GM12865 (cell line): ENCODE measurements at places on chromosomes 13 and 19.

DNA sequence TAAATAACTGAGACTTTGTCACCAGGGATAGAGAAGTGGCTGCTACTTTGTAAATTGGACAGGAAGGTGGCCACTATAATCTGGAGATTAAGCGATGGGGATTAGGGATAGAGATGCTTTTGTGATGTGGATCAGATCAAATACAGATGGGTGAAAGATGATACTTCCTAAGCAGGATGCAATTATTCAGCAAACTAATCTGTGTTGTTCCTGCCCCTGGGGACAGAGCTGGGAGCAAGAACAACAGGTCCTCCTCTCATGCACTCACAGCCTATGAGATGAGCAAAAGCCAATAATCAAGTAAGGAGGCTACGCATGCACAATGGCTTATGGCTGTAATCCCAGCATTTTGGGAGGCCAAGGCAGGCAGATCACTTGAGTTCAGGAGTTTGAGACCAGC is 4.6 kb downstream of the RGL3 start:
- DNase-seq, result no peak

GRCh38 chr19:52936151-52936953 is 13.1 kb upstream of the ZNF888 start:
- no peak for DNase-seq

- no peak for DNase-seq
Observed at GRCh38 chr13:31755803-31756212, 16.5 kb downstream of the RXFP2 start.

- no peak for DNase-seq
Observed at GRCh38 chr19:7393939-7394730, 45.4 kb downstream of the ARHGEF18 start.

- no peak for DNase-seq
Observed at GRCh38 chr19:533364-534058, 2.0 kb downstream of the CDC34 start.

GRCh38 chr19:23384858-23385257 is 10.4 kb downstream of the ZNF91 start:
- no peak for DNase-seq

GRCh38 chr13:51704399-51705313 is 99.3 kb downstream of the DHRS12 start:
- peak; percentile 62 for DNase-seq

DNA sequence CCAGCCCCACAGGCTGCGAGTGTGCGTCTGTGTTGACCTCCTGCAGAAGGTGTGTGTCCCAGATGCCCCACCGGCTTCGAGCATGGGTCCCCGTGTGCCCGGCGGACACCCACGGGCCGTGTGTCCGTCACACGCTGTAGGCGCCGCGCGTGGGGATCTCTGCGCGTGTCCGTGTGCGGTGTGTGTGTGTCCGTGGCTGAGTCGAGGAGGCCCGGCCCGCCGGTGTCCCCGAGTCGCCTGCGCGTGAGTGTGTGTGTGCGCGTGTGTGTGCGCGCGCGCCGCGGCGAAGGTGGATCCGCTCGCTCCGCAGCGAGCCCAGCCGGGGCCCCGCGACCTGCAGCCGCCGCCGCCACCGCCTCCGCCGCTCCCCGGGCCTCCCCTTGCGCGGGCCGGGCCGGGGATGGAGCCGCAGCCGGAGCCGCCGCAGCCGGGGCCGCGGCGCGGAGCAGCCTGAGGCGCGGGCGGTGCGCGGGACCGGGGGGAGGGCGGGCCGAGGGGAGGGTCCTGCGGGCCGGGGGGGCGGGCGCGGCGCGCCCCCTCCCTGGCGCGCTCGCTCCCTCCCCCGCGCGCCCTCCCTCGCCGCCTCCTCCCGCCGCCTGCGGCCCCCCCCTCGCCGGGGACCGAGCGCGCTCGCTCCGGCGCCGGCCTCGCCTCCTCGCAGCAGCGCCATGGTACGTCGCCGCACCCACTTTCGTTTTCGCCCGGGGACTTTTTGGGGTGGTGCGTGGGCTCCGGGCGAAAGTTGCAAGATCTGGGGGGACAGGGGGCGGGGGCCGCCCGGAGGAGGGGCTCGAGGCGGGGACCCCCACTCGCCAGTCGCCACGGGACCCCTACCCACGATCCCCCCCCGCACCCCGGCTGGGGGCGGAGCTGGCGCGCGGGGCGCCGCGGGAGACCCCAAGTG is 7.1 kb upstream of the NFIC start:
- peak; percentile 82 for DNase-seq

DNA sequence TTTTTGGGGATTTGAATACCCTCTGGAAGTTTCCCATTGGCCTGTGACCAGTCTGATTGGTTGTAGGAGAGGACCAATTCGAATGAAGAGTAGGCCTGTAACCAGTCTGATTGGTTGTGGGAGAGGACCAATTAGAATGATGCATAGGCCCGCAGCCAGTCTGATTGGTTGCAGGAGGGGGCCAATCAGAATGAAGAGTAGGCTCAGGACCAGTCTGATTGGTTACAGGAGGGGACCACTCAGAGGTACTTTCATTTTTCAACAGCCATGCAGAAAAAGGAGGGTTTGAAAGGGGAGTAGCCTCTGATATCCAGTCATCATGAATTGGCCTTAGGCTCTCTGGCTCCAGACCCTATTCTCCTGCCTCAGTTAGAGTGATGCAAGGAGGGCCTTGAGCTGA is 30.4 kb upstream of the SLC1A5 start:
- DNase-seq, result peak; percentile 53

DNA sequence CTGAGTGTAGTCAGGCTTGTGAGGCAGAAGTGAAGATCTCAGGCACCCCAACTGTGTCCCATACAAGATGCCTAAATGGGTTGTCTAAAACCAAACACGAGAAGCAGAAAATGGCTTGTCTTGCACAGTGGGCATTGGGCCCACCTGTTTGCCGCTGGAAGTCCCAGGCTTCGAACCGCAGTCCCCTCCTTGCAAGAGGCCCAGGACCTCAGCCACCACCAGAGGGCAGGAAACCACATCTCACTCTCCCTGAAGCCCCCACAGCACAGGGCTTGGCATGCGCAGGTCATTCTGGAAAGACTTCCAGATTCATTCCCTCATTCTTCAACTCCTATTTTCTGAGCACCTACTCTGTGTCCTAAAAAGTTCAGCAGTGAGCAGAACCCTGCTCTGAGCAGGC is 973.7 kb downstream of the UQCRFS1 start:
- no peak for DNase-seq

DNA sequence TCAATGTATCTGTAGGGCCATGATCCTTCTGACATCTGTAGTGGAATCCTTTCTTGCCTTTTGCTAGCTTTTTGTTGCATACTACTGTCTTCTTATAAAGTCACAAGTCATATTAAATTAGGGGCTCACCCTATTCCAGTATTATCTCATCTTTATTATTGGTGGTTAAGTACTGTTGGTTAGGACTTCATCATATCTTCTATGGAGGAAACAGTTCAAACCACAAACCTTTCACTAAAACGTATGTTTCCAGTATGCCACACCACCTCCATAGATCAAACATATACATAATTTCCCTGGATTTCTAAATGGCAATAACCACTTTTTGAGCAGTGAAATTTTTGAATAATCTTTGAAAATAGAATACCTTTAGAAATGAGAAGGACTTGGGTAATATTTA is 62.8 kb upstream of the PCDH9 start:
- DNase-seq, result no peak

- DNase-seq, result no peak
Observed at GRCh38 chr19:19278315-19278714, 5.2 kb upstream of the TM6SF2 start.

DNA sequence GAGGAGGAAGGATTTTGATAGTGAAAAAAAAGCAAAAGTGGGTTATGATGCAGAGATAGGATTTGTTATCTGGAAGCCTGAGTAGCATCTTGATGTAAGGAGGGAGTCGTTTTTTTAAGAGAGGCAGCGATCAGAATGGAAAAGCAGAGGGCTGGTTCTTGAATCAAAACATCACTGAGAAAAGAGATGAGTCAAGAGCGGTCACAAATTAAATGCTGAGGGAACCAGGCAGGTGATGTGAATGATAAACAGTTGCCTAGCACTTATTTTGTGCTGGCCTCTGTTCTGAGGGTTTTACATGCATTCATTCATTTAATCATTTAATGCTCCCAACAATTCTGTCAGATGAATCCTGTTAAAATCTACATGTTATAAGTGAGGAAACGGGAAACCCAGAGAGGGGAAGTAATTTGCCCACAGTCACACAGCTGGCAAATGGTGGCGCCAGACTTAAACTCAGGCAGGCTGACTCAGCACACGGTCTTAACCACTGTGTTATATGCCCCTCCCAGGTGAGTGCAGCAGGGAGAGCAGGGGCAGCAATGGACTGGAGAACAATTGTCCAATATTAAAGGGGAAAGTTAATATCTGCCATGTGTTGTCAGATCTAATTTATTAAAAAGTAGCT is 21.4 kb downstream of the SIGLECL1 start:
- no peak for DNase-seq

GRCh38 chr19:17121736-17122293 is 46.2 kb downstream of the MYO9B start:
- peak; percentile 70 for DNase-seq

DNA sequence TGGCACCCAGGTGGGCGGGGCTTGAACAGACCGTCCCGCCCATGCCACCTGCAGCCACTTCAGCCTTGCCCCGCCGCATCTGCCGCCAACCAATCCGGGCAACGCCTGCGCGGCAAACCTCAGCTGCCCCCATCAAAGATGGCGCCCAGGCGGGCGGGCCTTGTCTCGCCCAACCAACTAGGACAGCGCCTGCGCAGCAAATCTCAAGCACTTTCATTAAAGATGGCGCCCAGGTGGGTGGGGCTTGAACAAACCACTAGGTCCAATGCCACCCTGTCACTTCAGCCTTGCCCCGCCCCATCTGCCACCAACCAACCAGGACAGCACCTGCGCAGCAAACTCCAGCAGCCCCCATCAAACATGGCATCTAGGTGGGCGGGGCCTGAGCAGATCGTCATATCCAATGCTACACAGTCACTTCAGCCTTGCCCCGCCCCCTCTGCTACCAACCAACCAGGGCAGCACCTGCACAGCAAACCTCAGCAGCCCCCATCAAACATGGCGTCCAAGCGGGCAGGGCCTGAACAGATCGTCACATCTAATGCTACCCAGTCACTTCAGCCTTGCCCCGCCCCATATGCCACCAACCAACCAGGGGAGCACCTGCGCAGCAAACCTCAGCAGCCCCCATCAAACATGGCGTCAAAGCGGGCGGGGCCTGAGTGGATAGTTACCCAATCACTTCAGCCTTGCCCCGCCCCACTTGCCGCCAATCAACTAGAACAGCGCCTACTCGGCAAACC is 1.4 kb downstream of the PEG3 start:
- no peak for DNase-seq
